ENCODE measurements at places on chromosomes 11 and 22.

- no peak for DNase-seq
Observed at GRCh38 chr22:32211011-32211410, 6.1 kb upstream of the RFPL2 start.

- DNase-seq, result peak; percentile 76
Observed at GRCh38 chr11:61791737-61792309, 576 bp downstream of the TMEM258 start.

- DNase-seq, result no peak
Observed at GRCh38 chr22:23182309-23183060, 2.2 kb downstream of the BCR start.

DNA sequence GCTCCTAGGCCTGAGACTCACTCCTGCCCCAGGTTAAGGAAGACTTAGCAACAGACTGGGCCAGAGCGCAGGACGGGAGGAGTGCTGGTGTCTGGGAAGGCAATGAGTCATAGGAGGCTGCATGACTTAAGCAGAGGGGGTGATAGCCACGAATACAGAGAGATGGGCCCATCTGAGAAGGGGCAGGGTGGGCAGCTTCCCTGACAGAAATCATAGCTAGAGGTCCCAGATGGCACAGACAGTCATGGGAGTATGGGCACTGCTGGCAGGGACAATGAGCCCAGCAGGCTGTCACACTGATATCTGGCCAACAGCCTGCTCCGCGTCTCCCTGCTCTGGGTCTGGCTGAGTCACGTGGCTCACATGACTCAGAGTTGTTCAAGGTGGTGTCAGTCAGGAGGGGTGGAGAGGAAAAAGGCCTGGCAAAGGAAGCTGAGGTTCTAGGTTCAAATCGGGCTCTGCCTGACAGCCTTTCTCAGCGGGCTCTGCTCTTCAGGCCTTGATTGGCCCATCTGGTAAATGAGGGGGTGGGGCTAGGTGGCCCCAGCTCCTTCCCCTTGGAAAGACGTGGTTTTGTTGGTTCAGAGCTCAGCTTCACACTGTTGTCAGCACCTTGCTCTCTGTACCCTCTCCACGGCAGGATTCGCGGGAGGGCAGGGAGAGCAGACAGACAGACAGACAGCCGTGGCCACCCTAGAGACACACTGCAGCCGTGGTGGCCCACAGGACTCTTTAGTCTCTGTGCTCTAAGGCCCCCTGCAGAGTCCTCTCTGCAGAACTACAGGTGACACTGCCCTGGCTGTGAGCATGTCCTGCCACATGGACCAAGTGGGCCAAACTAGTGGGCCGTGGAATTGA lies 47.8 kb downstream of the DBX1 start:
- peak; percentile 96 for DNase-seq

GRCh38 chr22:43847376-43848289 lies 14.7 kb downstream of the SULT4A1 start:
- no peak for DNase-seq

DNA sequence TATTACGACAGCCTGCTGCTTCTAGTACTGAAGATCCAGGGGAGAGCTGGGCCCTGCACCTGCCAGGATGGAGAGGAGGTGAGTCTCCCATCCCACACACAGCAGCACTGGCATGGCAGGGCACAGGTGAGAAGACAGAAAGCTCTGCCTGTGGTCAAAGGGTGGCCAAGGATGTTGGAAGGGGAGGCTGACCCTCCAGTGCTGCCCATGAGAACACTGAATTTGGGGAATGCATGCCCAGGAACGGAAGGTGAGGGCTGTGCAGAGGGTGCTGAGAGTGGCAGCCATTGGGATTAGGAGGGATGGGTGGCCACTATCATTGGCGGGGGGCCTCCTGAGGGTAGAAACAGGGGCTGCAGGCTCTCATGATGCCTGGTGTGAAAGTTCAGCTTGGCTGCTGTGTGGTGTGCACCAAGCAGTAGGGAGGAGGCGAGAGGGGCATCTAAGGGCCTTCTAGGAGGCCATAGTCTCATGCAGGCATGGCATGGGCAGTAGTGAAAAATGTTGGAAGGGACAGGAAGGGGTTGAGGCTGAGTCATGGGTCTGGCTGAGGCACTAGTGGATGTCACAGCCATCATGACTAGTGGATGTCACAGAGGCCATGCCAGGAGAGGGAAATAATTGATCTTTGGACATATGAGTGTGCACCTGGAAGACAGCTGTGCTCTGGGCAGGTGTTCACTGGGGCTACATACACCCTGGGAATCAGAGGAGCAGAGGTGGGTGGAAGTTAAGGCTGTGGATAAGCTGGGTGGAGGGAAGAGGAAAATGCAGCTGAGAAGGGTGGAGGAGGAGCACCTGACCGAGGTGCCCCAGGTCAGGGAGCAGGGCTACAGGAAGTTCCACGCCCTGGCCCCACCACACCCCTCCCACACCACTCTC lies 2.5 kb upstream of the LRRC74B start:
- DNase-seq, result no peak

- no peak for DNase-seq
Observed at GRCh38 chr22:36293606-36294292, 40.8 kb downstream of the APOL1 start.

DNA sequence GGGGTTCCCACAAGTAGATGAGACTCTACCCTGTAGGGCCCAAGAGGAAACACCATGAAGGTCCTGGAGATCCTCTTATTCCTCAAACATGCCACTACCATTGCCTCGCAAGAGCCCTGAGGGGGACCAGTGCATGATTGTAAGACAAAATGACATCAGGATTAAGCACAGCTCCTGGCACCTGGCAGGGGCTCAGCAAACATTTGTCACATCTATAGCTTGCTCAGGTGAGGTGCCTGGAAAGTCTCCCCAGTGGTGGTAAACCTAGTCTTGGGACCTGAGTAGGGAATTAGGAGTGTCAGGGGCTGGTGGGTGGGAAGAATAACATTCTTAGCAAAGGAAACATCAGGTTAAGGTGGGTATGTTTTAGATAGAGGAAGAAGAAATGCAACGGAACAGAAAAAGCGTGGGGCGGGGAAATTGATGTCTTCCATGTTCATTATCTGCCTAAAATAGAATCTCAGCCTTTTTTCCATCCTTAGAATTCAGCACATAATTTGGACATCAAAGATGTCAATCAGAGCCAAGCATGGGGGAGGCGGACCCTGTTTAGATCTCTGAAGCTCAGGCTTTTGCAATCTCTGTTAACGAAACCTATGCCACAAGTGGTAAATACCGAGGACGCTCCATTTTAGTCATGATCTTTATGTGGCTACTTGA lies 924 bp downstream of the YPEL1 start:
- DNase-seq, result no peak

DNA sequence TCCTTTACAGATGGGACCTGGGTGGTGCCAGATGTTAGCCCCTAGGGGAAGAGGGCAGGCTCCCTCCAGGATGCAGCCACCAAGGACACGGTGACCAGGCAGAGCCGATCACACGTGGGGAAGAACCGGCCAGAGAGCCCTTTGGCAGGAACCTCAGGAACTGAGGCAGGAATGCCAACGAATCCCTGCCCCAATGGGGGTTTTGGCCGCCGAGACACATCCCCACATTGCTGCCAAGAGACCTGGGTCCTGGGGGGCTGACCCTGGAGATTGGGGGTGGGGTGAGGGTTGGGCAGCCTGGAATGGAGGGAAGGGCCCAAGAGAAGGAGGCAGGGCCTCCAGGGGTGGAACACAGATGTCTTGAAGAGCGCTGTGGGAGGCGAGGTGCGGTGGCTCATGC lies 28.7 kb upstream of the LMO1 start:
- no peak for DNase-seq

DNA sequence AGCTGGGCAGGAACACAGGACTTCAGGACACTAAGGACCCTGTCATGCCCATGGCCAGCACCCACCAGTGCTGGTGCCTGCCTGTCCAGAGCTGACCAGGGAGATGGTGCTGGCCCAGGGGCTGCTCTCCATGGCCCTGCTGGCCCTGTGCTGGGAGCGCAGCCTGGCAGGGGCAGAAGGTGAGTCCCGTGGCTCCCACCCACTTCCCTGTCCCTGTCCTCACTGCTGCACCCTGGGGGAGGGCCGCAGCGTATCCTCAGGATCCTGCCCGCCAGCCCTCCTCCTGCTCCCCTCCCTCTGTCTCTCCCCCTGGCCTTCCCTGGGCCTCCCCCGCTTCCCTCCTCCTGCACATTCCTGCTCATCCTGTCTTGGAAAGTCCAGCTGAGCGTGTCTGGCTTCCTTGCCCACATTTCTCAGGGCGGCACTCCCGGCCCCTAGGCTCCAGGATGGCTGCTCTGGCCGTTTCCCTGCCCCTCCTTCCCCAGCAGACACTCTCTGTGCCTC lies 8.7 kb downstream of the CSF2RB start:
- DNase-seq, result peak; percentile 65

GRCh38 chr11:108622341-108622740 lies 28.8 kb upstream of the EXPH5 start:
- DNase-seq, result no peak

GRCh38 chr11:81987829-81988472 lies 745.7 kb downstream of the FAM181B start:
- DNase-seq, result no peak

DNA sequence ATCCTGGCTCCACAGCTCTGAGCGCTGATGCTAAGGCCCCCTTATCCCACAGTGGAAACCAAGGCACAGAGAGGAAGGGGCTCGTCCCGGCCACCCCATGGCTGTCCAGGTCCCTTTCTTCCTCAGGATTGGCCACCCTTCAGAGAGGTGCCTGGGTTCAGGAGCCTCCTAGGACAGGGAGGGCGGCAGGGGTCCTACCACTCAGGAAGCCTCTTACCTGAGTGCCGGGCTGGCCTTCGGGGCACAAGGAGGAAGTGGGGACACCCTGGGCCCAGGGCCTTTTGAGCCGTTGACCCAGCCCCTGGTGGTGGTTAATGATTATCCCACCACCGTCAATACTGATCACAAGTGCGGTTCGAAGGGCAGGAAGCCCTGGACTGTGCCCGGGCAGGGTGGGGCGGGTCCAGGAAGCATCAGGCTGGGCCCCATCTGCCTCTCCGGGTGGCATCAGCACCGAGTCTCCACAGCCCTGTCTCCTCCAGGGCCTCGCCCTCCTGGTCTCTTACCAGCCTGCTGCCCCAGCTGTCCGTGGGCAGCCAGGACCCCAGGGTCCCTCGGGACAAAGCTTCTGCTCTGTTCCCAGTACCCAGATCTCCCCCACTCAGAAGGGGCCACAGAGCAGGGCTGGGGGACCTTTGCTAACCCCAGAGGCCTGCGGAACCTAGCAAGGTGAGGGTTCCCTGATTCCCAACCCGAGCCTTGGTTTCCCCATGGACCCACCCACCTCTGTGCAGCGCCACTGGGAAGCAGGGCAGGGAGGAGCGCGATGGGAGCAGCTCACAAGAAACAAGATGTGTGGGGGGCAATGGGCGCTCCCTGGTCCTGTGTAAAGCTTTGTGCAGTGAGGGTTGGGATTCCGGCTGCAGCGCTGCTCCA lies 15.0 kb upstream of the EHD1 start:
- DNase-seq, result no peak

DNA sequence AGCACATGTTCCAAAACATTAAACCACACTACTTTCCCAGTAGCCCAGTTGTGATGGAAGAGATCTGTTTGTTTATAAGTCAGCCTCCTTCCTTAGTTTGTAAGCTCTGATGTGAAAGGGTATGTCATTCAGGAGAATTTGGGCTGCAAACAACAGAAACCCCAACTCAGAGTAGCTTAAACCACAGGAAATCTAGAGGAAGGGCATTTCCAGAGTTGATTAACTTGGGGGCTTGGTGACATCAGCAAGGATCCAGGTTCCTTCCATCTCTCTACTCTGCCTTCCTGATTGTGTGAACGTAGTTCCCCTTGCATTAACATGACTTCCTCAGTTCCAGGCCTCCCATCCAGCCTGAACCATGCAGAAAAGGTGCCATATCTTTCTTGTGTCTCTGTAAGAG lies 6.5 kb upstream of the FJX1 start:
- no peak for DNase-seq

DNA sequence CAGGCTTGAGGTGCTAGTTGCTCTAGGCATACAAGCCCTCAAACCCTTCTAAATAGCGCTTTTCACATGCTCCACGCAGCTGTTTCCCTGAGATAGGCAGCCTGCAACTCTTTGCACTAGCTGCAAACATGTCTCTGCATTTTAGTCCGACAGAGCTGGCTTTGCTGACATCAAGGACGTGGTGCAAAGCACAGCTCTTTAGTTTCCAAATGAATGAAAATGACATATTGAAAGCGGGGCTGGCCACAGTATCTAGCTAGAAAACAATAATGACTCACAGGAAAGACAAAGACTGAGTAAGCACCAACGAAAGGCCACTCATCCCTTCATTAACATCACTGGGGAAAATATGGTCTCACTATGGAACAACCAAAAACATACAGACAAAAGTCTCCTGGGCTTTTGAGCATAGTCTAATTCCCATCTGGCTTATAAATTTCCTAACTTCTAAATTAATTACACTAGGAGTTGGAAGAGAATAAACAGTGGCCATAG lies 15.3 kb upstream of the ZC3H12C start:
- DNase-seq, result peak; percentile 52

DNA sequence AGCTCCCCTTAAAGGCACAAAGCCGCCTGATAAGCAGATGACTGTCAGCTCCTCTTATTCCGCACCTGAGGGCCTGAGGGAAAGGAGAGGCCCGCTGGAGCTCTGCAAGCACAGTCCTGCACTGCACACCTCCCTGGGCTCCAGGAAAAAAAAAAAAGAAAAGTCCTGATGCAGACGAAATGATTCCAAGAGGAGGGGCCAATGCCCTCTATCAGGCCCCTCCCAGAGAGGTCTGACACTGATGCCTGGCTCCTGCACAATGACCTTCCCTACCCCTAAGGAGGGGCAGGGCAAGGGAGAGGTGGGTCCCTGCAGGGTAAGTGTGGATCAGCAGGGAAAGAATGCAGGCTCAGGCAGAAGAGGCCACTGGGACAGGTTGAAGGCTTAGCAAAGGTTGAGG lies 572.7 kb downstream of the SOX6 start:
- DNase-seq, result no peak

DNA sequence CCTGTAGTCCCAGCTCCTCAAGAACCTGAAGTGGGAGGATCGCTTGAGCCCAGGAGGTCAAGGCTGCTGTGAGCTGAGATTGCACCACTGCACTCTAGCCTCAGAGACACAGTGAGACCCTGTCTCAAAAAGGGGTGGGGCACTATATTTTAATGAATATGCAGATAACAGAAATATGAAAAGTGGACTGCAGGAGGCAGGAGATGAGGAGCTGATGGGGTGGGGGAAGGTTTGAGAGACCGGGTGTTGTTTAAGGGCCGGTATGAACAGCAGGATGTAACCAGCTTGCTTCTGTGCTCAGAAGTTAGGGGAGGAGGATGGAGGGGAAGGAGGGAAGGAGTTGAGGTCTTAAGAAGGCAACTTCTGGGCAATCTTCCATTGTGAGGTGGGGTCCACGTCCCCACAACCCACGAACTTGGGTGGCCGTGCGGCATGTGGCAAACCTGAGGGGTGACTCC lies 1.3 kb upstream of the B4GALNT4 start:
- DNase-seq, result no peak
